M059J (cell line): ENCODE measurements at places on chromosomes 2 and 18. TPM values are rescaled to one million over a fixed set of nuclear protein-coding genes. Genes with fewer than 3 reads are reported as not detected.
A peak's percentile ranks its signal among the peaks of the same experiment; 100 is the strongest.

DNA sequence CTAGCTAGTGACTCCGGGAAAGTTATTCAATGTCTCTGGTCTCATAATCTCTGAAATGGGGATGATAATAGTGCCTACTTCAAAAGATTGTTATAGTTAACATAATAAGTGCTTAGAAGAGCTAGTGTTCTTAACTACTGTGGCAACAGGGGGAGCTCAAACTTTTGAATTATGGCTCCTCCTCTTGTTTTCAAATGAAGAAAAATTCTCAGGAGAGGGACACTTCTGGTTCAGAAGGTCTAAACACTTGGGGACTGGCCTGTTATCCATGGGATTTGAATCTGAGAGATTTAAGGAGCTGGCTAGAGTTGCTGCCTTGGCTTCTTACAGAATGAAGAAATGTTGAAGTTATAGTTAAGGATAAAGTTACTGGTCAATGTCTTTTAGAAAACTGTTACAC, 92.2 kb upstream of the ITGB6 start:
- DNase-seq: no peak

GRCh38 chr2:144642131-144642530, 122.2 kb upstream of the ZEB2 start:
- no peak for DNase-seq

DNA sequence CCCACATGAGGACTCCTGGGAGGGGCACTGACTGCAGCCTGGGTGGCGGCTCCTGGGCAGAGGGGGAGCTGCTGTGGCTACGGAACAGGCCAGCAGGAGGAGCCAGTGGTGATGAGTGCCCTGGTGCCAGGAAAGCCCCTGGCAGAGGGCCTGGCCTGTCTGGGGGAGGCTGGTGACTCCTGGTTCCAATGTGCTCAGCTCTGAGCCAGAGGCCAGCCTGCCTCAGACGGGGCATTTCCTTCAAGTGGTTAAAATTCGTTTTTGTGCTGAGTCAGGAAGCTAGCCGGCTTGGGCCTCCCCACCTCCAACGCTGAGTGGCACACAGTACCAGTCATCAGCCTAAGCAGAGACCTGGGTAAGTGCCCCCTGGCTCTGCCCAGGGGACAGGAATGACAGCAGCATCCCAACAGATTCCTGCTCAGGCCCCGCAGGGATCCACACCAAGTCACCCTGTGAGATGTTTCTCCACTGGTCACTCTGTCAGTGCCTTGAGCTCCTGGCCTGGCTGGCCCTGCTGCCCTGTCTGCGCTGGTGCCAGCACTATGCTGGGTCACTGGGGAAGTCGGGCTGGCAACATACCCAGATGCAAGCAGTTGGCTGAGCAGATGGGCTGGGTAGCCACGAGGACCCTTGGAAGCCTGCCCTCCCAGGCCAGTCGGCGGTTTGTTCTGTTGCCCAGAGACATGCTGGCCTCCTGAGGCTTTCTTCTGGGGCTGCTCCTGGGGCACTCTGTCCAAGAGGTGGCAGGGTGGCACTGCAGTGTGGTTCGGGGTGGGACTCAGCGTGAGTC, 7.1 kb upstream of the KLF11 start:
- DNase-seq: peak; percentile 89

DNA sequence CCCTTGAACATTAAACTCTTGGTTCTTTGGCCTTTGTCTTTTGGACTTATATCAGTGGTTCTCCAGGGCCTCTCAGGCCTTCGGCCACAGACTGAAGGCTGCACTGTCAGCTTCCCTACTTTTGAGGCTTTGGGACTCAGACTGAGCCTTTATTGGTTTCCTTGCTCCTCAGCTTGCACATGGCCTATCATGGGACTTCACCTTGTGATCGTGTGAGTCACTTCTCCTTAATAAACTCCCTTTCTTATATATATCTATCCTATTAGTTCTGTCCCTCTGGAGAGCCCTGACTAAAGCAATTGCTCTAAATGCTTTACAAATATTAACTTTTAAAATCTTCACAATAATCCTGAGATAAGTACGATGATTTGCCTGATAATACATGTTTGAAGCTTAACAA, 353.6 kb upstream of the TRIB2 start:
- DNase-seq: no peak

- DNase-seq: no peak
Measured at GRCh38 chr2:17519486-17519885, 1.2 kb upstream of the RAD51AP2 start.

- no peak for DNase-seq
Measured at GRCh38 chr2:212975333-212975732, 176.1 kb downstream of the IKZF2 start.

DNA sequence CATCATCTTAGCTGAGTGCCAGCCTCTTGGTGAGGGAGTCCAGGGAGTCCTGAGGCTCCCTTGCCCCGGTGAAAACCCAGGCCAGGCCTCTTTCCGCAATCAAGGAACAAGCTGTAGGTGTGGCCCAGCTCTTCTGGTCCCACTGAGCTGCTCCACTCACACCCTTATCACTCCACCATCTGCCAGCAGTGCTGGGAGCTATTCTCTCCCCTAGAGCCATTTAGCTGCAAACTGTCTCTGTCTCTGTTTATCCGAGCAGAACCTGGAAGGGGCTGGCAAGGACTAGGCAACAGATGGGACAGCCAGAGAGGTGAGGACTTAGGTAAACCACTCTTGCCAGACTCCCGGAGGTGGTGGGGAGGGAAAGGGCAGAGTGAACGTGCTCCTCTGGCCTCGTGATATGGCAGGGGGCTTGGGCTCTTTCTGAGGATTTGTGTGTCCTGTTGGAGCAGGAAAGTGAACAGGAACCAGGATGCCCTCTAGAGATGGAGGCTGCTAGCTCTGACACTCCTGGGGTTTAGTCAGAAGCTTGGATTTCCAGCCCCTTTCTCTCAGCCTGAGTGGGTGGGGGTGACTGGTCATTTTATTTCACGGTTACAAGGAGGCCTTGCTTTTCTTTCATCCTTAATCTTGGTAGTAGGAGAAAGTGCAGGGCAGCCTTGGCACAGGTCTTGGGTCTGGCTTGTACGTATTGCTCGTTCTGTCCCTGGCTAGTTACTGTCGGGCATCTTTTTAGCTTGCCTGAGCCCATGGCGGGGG, 19.6 kb downstream of the B3GNT2 start:
- peak; percentile 21 for DNase-seq

GRCh38 chr2:135820003-135820618, 16.9 kb downstream of the LCT start:
- peak; percentile 47 for DNase-seq

- DNase-seq: no peak
Measured at GRCh38 chr2:22878121-22878520, 506.9 kb upstream of the KLHL29 start.

GRCh38 chr2:120353591-120353898, 7.6 kb downstream of the INHBB start:
- DNase-seq: no peak

DNA sequence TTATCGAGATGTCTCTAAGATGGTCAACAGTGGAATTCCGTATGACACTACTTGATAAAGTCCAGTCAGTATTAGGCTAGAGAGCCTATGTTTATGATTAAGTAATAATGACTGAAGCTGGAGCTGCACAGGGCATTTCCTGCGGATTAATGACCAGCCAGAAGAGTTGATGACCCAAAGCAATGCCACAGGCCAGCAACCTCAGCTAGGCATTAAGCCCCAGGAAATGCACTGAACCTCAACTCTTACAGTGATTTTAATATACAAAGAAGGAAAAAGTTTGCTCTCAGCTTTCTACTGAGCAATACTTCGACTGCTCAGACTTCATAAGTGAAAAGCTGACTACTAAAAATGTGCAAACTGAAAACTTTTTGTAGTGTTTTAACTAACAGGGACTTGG, 3.9 kb downstream of the KCTD1 start:
- DNase-seq: no peak

DNA sequence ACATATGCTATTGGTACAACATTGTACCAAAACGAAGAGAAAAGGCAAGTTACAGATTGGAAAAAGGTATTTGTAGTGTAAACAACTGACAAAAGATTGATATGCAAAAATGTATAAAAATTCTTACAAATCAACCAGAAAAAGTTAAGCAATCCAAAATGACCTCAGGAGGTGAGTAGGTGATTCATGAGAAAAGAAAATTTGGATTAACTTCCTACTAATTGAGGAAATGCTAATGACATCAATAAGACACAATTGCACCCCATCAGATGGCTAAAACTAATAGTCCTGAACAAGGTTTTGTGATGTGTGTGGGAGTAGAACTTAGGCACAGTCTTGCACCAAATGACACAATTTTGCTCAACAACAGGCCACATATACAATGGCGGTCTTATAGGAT, 129.3 kb downstream of the COPS8 start:
- DNase-seq: no peak

GRCh38 chr2:9228088-9228751, 21.6 kb downstream of the ASAP2 start:
- no peak for DNase-seq

DNA sequence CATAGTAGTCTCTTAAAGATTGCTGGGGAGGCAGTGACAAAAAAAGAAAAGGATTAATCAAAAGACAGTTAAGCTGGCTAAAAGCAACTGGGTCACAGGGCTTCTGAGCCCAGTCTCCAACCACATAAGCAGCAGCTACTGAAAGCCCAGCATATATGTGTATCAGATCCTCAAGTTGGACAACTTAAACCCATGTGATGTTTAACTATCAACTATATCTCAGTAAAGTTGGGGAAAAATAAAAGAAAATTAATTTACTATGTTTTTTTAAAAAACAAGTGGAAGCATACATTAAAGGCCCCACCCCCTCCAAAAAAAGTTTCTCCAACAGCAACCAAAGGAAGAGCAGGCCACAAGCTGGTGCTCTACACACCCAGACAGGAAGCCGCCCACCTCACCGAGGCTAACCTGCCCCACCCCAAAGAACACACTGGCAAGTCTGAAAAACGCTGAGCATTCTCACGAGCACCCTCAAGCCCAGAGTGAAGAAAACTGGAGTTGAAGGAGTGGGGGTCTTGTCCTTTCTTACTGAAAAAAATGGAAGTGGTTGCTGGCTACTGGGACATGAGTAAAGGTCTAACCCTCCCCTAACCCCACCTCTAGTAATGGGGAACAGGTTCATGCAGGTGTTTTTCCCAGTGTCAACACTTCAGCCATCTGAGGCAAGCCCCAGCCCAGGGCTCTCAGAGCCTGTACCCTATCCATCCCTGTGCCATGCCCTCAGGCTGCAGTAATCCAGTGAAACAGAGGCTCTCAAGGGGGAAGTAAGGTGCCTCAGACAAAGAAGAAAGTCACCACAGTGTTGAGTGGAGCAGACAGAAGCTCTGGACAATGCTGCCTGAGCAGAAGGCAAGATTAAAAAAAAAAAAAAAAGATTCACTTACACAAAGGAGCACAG, 106.3 kb downstream of the GYPC start:
- DNase-seq: no peak

- peak; percentile 89 for DNase-seq
Measured at GRCh38 chr18:22346401-22346952, 71.2 kb downstream of the CTAGE1 start.

GRCh38 chr2:149924028-149924427, 336.5 kb upstream of the MMADHC start:
- peak; percentile 61 for DNase-seq

- no peak for DNase-seq
Measured at GRCh38 chr18:3720818-3721545, 271.0 kb downstream of the TGIF1 start.

DNA sequence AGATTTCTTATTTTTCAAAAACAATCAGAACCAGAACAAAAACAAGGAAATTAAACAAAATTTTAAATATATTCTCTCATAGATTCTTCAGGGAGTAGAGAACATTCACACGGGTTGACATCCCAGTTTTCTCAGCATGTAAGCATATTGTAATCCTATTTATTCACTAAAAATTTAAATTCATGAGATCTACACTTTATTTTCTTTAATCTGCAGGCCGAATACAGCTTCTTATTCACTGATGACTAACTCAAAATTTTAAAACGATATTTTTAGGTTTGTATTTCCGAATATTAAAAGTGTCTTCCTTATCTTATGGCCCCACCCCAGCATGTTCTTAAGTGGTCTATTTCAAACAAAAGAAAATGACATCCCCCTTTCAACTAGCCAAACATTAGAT, 262.4 kb downstream of the MEIS1 start:
- no peak for DNase-seq

DNA sequence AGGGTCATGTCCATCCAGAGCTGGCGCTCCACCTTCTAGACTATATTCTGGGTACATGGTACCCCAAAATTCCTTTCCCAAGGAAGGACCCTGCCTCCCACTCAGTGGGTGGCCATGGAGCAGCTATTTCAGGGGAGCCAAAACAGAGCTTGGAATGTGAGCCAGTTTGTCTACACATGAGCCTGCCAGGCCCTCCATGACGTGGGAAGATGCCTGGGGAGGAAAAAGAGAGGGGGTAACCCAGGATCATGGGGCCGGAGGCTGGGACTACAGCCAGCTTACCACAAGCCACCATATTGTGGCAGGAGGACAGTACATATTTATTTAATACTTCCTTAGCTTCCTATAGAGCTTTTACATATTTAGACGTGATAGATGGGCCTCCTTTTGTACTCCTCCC, 414.7 kb upstream of the TNP1 start:
- DNase-seq: no peak

- peak; percentile 15 for DNase-seq
Measured at GRCh38 chr2:27123302-27124150, at the start of gene ABHD1. ABHD1 (plus strand) TSS chr2:27123815; CDS start chr2:27123949, 134 bp downstream.

DNA sequence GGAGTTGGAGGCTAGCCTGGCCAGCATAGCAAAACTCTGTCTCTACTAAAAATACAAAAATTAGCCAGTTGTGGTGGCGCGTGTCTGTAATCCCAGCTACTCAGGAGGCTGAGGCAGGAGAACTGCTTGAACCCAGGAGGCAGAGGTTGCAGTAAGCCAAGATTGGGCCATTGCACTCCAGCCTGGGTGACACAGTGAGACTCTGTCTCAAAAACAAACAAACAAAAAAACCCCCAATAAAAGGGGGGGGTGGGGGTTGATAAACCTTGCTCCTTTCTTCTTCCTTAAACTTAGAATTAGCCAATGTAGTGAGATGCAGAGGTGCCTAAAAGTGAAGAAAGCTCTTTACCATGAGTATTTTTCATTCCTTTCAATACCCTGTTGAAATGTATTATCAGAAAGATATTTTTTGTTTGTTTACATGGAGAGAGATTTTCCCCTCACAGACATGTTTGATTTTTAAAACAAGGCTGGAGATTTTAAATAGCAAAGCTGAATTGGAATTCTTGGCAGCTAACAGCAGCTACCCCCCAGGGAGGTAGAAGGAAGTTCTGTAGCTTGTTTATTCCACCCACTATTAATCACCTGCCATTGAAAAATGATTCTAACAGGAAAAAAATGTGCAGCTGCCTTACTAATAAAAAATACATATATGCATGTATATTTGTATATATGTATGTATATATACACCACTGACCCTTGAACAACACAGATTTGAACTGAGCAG, 48.6 kb downstream of the GYPC start:
- DNase-seq: peak; percentile 11

- DNase-seq: no peak
Measured at GRCh38 chr2:179290329-179290728, 25.7 kb upstream of the SESTD1 start.

REG3G gene
- total RNA-seq: not detected in 2 replicates

CCDC141 gene
- total RNA-seq: 0.07 TPM in 1 of 2 replicates, not detected in the other

KCTD1 gene
- total RNA-seq: 18.0 and 25.8 TPM in 2 replicates

TXNDC2 gene
- total RNA-seq: 0.44 and 1.6 TPM in 2 replicates

PTH2R gene
- total RNA-seq: not detected in 2 replicates

MYCN gene
- not detected in 2 replicates for total RNA-seq

SULT1C4 gene
- total RNA-seq: not detected in 2 replicates

EIF2B4 gene
- total RNA-seq: 24.3 and 31.1 TPM in 2 replicates

KIF5C gene
- 0.54 and 1.3 TPM in 2 replicates for total RNA-seq

CPLX4 gene
- not detected in 2 replicates for total RNA-seq

MPP4 gene
- 5.9 and 9.5 TPM in 2 replicates for total RNA-seq

BMP10 gene
- total RNA-seq: not detected in 2 replicates

CAPN14 gene
- total RNA-seq: 0.30 and 1.0 TPM in 2 replicates

PARD6G gene
- total RNA-seq: 0.57 and 1.3 TPM in 2 replicates

C2orf78 gene
- total RNA-seq: not detected in 2 replicates

POU3F3 gene
- 1.0 and 1.2 TPM in 2 replicates for total RNA-seq

LBX2 gene
- 0.10 and 1.6 TPM in 2 replicates for total RNA-seq

MAP3K19 gene
- total RNA-seq: not detected in 2 replicates

SCTR gene
- total RNA-seq: not detected in 2 replicates
